Glomerular endothelial cell (primary cell): ENCODE measurements at places on chromosomes 1 and 21.

- DNase-seq, result no peak
These were observed 25.7 kb upstream of the ERICH3 start for GRCh38 chr1:74699331-74699730.

- no peak for DNase-seq
These were observed 1.9 kb downstream of the OR2B11 start for GRCh38 chr1:247456021-247456420.

- no peak for DNase-seq
These were observed 82.2 kb downstream of the LMO4 start for GRCh38 chr1:87410776-87411480.

GRCh38 chr1:160040476-160040875 lies 8.7 kb upstream of the PIGM start:
- DNase-seq, result no peak
